ENCODE measurements at places on chromosomes 1 and 21. TPM values are rescaled to one million over a fixed set of nuclear protein-coding genes. Genes with fewer than 3 reads are reported as not detected.

DNA sequence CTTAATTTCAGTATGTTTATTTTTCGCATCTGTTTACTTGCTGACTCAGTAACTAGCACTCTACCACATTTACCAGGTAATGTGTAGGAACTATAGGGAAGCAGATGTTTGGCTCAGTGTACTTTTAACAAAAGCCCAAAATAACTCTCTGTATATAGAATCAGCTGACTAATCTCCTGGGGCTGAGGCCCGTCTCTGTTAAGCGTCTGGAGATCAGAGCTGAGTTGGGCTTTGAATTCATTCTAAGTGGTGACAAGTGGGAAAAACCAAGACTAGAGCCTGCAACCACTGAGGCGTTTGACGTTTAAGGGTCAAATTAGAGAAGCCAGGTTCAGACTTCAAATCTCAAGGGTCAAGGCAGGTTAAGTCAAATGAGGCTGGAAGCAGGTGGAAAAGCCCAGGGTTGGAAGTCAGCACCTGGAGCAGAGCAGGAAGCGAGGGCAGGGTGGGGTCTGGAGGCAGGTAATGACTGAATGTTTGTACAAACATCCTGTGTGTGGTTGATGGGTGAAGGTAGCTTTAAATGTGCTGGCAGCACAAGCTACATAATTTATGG is 56.8 kb upstream of the LYST start:
- no peak for DNase-seq

- DNase-seq, result no peak
Observed at GRCh38 chr1:34758751-34759150, 789 bp upstream of the GJB4 start.

DNA sequence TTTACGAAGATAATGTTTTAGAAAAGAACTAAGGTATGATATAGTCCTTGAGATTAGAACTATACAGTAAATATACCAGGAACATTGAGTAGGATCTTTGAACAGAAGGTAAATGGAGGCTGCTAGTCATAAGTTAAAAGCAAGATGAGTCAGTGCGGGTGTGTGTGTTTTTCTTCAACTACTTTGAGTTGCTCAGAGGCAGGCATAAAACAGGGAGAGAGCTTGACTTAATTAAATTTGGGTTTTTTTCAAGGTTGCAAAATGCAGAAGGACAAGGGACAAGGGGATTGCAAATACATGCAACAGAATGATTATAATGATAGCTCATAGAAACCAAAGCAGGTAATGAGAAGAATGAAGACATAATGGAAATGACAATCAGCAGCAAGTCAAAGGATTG is 815.1 kb downstream of the NCAM2 start:
- DNase-seq, result no peak

GRCh38 chr1:201261771-201262547 is 21.3 kb upstream of the PKP1 start:
- no peak for DNase-seq

GRCh38 chr1:115302390-115302961 is 35.6 kb downstream of the NGF start:
- DNase-seq, result no peak

DNA sequence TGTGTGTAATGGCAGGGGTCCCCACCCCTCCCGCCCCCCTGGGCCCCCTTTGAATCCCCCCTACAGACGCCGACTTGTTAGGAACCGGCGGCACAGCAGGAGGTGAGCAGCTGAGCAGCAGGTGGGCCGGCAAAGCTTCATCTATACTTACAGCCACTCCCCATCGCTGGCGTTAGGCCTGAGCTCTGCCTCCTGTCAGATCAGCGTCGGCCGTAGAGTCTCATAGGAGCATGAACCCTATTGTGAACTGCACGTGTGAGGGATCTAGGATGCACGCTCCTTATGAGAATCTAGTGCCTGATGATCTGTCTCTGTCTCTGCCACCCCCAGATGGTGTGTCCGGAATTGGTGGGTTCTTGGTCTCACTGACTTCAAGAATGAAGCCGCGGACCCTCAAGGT is 14.9 kb upstream of the VPS26C start:
- DNase-seq, result no peak

Gene CELA2B
- total RNA-seq, result not detected

Gene THEM5
- total RNA-seq, result not detected

Gene PLA2G2D
- total RNA-seq, result not detected

Gene GTF2B
- 22.6 TPM for total RNA-seq

Gene RCAN3
- total RNA-seq, result 7.4 TPM

Gene PGLYRP3
- not detected for total RNA-seq
